ENCODE measurements at places on chromosomes 7 and 10.

DNA sequence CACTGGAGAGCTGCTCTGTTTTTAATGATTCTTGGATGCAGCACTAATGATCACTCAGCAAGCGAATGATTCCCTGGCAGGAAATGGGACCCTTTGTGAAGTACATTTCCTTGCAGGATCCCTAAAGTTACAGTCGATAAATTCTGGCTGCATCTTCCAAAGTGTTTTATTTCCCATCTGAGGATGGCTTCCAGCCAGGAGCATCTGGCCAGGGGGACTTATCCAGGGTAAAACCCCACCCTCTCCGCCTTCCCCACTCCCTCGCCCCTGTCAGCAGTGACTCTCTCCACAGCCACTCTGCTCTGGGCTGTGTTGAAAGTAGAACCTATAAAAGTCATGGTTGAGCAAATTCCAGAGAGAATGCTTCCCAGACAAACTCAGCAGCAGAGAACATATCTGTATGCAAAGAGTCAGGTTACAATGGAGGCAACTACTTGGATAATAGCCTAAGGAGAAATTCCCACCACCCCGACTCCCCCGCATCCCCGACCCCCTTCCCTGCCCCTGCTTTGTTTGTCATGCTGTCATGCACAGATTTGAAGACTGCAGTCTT is 111.0 kb upstream of the ANLN start:
- DNase-seq: no peak

DNA sequence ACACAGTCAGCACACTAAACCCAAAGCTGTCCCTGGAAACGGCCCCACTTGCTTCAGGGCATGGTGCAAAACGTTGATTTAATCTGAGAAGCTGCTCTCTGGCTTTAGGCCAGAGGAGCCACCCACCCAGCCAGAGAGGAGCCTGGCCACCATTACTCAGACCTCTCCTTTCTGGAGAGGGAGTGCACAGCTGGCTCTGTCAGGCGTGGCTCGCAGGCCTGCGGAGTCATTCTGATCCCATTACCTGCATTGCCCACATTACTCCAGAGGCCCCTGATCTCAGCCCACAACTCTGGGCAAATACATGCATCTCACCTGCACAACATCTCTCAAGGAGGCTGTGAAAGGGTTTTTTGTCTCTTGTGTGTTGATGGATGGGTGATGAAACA is 370.0 kb upstream of the IGFBP3 start:
- no peak for DNase-seq

DNA sequence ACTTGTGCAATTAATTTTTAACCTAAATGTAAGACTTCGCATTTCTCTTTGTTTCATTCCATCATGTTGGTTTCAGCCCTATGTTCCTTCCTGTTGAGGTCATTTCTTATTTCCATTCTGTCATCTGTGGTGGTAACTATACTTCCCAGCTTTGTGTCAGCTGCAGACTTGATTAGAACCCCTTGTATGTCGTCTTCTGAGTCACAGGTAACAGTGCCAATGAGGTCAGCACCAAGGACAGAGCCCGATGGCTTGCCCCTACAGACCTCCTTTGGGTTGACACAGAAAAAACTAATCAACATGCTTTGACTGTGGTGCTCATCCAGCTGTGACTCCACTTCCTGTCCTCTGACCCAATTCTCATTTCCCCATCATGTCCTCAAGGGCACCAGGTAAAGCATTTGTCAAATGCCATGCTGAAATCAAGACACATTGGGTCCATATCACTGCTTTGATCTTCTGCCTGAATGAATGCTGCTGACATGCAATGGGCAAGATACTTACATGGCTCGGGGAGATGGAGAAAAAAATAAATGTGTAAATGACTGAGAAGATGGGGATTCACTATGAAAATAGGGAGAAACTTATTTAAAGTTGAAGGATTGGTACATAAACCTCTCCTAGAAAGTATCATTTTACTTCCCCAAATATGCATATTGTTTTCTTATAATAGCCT is 25.6 kb upstream of the CRTAC1 start:
- no peak for DNase-seq

DNA sequence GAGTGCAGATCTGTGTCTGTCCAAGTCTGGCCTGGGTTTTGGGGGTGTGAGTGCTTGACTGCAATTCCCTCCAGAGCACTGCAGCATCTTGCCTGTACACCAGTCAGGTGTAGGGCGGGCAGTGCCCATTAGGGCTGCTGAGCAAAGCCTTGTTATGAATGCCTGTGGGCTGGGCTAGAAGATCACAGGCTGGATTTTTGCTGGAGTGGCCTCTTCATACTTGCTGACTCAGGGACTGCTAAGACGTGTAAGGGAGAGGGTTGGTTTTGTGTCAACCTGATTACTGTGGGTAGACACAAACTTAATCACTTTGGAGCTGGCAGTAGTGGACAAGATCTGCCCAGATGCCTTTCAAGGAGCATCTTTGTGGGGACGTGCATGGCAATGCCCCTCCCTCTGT is 29.6 kb downstream of the DMBT1 start:
- no peak for DNase-seq

DNA sequence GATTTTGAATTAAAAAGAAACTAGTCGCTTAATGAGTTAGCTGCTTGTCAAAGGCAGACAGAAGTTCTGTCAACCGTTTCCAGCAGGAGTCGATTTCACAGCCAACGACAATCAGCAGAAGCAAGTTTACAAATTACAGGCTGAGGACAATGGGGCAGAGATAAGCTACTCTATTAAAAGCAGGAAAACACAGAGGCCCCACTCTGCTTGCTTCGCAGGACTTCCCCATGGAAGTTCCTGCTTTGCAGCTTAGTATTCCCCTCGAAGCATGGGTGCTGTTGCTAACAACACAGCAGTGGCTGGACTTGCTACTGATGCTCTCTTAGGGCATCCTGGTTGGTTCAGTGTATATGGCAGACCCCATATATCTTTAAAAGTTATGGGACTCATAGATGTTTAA is 50.8 kb upstream of the KLF6 start:
- no peak for DNase-seq

GRCh38 chr10:33236916-33237315 is 97.6 kb downstream of the NRP1 start:
- DNase-seq: no peak

- no peak for DNase-seq
Measured at GRCh38 chr10:101130984-101131961, at the start of gene TLX1. Gene TLX1, plus strand, starts transcription at chr10:101131300. Its CDS starts 242 bp downstream, at chr10:101131542.

DNA sequence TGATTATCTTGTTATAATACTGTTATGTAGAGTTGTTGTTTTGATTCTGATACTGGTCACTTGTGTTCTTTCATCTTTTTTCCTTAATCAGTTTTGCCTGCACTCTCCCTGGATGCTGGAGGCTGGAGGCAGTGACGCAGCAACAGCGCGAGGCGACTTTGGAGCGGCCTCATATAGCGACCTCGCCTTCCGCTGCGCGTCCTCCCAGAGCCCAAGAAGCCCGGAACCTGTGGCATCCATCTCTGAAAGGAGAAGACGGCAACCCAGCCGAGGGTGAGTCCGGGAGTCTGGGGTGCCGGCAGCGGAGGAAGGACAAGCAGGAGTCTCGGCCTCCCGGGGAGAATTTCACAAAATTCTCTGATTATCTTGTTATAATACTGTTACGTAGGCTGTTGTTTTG is 161.2 kb downstream of the ZNF33B start:
- DNase-seq: no peak

DNA sequence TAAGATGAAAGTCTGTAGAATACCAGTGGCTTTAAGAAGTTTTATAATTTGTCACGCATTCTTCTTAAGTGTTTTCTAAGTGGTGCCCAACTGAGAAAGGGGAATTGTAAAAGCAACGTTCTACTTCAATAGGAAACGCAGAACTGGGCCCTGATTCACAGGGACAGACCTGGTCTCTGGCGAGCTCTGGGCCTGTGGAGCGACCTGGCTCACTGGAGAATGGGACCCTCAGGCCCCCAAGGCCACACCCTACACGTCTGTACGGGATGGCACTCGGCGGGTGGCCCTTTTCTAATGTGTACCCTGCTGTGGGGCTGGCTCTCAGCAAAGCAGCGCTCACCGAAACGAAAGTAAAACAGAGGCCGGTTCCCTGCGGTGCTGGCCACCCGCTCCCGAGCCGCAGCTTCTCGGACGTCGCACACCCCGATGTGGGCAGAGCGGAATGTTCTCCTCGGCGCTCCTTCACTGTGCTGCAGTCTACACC is 205.0 kb downstream of the DIP2C start:
- DNase-seq: no peak

- no peak for DNase-seq
Measured at GRCh38 chr10:112045938-112046337, 137.6 kb downstream of the GPAM start.

GRCh38 chr7:149307775-149308501 is 45.9 kb downstream of the ZNF783 start:
- DNase-seq: no peak

- no peak for DNase-seq
Measured at GRCh38 chr7:123864436-123864835, 19.5 kb downstream of the HYAL4 start.

DNA sequence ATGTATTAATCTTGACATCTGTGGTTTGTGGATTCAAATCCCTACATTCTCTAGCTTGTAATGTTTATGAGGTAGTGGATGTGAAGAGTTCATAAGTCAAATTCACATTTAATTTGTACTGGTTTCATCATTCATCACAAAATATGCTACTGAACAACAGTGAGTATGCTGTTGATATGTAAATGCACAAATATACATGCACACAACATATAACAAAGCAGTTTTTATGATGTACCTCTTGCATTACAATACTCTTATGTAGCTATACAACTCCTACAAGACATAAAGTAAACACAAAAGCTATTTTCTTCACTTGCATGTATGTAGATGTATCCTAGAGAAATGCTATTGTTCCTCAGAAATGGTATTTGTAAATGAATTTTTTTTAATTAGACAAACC is 111.0 kb upstream of the ANTXRL start:
- no peak for DNase-seq

- DNase-seq: no peak
Measured at GRCh38 chr10:123133541-123134342, 2.0 kb upstream of the HMX3 start.

DNA sequence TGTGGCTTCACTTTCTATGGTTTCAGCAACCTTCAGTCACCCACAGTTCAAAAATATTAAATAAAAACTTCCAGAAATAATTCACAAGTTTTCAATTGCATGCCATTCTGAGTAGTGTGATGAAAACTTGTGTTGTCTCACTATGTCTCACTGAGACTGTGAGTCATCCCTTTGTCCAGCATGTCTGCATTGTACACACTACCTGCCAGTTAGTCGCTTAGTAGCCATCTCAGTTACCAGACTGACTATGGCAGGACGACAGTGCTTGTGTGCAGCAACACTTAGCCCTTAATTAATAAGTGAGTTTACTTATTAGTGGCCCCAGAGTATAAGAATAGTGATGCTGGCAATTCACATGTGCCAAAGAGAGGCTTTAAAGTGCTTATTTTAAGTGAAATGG is 22.5 kb downstream of the CCDC186 start:
- DNase-seq: no peak

DNA sequence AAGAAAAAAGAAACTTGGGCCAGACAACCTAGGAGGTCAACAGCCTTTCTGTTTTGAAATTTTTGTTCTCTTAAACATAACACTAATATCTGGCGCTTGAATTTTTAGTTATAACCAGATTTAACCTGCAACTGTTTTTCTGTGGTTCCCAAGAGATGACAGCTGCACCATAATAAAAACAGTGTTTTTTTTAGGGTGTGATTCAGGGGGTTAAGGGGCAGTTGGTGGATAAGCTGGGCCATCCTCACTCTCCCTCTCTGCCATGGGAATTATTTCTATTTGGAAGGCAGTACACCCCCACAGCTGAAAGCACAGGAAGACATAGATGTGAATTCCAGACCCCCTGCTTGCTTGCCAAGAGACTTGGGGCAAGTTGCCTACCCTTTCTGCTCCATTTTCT is 20.1 kb upstream of the TM9SF3 start:
- DNase-seq: no peak

DNA sequence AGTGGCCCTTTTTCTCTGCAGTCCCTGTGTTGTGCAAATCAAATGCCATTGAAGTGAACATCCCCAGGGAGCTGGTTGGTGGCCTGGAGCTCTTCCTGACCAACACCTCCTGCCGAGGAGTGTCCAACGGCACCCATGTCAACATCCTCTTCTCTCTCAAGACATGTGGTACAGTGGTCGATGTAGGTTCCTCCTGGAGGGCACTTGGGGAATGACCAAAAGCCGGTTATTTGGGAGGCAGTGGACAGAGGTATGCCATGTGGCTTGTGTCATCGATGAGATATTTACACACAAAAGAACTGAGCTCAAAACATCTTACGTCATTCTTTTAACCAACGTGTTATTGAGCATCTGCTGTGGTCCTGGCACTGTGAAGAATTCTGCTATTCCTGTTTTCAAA is 19.7 kb downstream of the OIT3 start:
- DNase-seq: no peak

DNA sequence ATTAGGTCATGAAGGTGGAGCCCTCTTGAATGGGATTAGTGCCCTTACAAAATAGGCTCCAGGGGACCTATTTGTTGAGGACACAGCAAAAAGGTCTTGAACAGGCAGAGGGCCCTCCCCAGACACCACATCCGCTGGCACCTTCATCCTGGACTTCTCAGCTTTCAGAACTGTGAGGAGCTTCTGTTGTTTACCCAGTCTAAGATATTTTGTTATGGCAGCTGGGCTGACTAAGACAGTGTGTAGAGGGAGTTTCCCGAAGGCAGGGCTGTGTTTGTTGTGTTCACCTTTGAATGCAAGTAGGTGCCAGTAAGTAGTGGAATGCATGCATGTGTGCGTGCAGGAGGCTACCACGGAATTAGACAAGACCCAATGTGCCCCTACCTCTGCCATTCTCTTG is 106.7 kb downstream of the PTPRE start:
- DNase-seq: no peak

DNA sequence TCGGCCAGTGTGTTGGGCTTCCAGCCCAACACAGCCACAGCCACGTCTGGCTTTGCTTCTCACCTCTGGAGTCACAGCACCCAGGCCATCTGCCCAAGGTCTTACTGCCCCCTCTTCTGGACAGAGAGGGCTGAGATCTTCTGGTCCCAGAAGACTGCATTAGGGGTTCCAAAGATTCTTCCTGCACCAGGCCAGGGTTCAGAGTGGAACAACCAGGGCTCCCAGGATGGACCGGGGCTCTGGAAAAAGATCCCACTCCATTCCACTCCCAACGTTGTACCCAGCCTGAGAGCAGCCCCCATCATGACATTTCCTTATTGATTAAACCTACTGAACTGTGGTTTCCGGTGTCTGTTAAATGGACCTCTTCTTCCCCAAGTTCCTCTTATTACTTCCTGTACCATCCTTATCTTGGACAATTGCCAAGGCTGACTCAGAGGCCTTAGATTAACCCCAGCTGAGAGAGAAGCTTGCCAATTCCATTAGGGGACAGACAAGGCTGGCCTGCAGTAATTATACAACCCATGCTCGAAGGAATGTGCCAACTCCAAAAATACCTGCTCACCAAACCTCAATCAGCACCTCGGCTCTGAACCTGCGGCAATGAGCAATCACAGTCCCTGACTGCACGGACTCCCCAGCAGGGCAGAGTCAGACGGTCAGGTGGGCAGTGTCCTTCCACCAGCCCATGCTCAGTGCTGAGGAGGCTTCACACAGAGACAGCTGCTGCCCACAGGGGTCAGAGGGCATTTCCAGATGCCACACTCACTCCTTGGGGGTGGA is 47.9 kb upstream of the NPFFR1 start:
- DNase-seq: no peak

All from activated gamma-delta T cell (primary cell).